ENCODE measurements at places on chromosomes 12 and 14. TPM values are rescaled to one million over a fixed set of nuclear protein-coding genes. Genes with fewer than 3 reads are reported as not detected.

TUBA1B gene
- total RNA-seq, result 904 TPM

GRCh38 chr12:96120359-96121100 is 73.6 kb upstream of the ELK3 start:
- no peak for DNase-seq

GRCh38 chr14:52792097-52792415 is 649 bp upstream of the GNPNAT1 start:
- no peak for DNase-seq

ESRRB gene
- total RNA-seq, result 0.25 TPM

DNA sequence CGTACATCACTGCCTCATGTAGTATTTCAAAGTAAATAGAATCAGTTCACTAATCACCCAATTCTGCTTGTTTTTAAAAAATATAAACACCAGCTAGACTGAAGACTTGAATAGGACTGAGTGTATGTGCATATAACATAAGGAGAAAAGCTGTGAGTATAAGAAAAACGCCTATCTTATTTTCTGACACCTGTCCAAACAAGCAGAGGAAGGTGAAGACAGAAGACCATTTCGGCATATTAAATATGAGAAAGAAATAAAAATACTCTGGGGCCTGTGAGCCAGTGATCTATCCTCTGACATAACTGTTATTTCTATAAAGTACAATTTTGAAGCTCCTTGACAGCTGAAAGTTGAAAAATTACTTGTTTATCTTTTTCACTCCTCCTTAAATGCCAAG is 111.3 kb upstream of the EEA1 start:
- no peak for DNase-seq

DNA sequence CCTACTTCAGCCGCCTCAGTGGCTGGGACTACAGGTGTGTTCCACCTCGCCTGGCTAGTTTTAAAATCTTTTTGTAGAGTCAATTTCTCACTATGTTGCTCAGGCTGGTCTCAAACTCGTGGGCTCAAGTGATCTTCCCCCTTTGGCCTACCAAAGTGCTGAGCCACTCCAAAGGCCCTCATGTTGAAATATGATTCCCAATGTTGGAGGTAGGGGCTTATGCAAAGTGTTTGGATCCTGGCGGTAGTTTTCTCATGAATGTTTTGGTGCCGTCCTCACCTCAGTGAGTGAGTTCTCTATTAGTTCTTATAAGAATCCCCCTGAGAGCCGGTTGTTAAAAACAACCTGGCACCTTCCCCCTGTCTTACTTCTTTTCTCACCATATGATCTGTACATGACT is 784.6 kb downstream of the TMTC2 start:
- no peak for DNase-seq

DNA sequence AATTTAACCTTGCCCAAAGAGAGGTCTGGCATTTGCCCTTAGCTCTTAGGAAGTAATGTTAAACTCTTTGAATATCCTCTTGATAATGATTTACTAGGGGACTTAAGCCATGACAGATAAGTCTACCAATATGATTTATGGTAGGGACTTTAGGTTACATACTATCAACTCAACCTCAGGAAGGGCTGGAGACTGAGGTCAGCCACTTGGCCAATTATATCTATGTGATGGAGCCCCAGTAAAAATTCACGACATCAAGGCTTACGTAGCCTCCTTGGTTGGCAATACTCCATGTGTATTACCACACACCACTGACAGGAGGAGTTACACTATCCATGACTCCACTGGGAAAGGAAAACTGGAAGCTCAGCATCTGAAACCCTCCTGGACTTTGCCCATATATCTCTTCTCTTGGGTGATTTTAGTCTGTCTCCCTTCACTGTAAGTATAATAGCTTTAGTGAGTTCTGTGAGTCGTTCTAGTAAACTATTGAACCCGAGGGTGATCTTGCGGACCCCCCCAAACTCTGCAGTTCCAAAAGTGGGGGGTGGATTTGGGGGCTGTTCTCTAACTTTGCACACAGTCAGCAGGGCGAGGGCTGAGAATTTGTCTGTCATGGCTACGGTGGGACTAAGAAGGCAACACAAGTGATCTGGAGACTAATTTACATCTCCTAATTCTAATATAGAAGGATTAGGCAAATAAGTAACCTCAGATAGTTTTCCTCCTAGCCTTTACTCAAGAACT is 62.3 kb downstream of the R3HDM2 start:
- DNase-seq, result no peak

DNA sequence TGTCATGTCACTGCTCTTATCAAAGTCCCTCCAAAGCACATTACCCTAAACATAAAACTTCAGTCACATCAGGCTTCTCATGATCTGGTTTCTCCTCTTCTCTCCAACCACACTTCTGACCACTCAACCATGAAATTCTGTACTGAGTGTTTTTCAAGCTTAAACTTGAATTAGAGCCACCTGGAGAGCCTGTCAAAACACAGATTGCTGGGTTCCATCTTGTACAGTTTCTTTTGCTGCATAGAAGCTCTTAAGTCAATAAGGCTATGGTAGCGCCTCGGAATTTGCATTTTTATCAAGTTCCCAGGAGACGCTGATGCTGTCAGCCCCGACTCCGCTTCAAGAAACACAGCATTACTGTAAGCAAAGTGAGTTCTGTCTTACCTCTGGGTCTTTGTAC is 16.4 kb upstream of the SRRM4 start:
- peak; percentile 48 for DNase-seq

DPPA3 gene
- not detected for total RNA-seq

Data from Karpas-422 (cell line).